CMK (cell line): ENCODE measurements at places on chromosomes 5 and 9.

DNA sequence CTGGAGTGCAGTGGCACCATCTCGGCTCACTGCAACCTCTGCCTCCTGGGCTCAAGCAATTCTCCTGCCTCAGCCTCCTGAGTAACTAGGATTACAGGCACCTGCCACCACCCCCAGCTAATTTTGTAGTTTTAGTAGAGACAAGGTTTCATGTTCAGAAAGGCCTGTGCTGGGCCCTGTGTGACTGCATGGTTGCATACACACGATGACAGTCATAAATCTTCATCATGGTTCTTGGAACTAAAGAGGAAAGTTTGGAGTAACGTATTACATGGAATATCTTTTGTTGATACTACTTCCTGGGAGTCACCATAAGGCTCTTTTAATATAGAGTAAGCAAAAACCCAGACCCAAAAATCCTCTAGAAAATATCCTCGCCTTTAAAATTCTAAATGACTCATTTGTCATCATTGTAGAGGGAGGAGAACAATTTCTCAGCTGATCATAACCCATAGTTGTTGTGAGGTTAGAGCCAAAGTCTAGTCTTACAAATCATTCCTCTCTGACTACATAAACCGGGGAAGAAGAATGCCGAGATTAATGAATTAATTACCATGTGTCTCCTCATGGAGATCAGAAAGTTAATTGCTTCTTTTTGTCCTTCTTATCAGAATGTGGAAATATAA lies 47.0 kb downstream of the KLF9 start:
- no peak for DNase-seq

DNA sequence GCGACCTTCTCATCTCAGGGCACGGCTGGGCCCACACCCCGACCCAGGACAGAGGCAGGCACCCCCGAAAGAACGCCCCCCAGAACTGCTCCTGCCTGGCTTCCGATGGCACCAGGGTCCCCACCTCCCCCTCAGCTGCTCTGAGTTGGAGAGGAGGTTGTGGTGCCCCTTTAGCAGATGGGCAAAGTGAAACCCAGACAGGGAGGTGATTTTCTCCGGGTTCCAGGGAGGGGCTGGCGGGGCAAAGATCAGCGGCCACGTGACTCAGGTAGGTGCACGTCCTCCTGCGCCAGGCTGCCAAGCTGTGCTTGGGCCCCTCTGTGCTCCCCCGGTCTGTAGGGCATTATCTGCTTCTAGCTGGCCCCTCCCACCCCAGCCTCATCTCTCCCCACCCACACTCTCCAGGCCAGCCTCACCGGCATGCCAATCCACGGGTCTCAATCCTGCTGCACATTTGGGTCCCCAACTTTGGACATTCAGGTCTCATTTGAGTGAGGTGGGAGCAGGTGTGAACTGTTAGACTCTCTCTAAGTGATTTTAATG lies 85.1 kb upstream of the RAPGEF1 start:
- no peak for DNase-seq

GRCh38 chr9:130565792-130566191 lies 13.6 kb upstream of the FUBP3 start:
- DNase-seq: no peak

DNA sequence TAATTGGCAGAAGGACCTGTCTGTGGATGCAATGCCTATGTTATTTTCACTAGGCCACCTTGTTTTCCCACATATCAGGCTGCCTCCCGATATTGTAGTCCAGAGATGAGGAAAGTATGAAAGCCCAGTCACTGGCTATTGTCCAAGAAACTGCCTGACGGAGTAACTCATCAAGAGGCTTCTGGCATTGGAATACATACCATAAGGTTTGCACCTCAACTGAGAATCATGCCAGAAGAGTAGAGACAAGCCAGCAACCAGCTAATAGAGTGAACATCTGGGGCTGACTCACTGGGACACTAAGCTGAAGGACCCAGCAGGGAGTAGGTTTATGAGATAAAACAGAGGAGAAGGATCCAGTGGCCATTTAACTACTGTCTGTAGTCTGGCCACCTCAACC lies 137.2 kb upstream of the FST start:
- no peak for DNase-seq

GRCh38 chr5:110900829-110901228 lies 162.0 kb downstream of the SLC25A46 start:
- no peak for DNase-seq

DNA sequence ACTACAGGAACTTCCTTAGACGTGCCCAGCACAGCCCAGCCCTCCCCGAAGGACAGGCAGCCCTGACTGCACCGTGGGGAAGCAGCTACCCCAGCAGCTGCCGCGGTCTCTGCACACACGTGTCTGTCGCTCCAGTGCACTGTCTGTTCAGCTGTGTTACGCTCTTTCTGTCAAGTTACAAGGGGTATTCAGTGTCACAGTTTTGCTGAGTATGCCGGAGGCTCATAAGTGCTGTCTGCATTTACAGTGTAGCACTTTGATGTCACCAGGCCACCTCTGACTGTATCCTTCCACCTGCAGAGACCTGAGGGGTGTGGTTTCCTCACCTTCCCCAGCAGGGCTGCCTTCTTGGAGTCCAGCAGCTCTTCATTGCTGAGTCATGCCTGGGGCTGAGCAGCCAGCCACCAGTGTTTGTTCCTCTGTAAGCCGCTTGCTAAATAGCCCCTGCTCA lies 126.8 kb downstream of the EHMT1 start:
- DNase-seq: no peak

- no peak for DNase-seq
These were observed 40.1 kb upstream of the TIFAB start for GRCh38 chr5:135492319-135492626.

- DNase-seq: no peak
These were observed 14.6 kb upstream of the ETF1 start for GRCh38 chr5:138557677-138558076.

DNA sequence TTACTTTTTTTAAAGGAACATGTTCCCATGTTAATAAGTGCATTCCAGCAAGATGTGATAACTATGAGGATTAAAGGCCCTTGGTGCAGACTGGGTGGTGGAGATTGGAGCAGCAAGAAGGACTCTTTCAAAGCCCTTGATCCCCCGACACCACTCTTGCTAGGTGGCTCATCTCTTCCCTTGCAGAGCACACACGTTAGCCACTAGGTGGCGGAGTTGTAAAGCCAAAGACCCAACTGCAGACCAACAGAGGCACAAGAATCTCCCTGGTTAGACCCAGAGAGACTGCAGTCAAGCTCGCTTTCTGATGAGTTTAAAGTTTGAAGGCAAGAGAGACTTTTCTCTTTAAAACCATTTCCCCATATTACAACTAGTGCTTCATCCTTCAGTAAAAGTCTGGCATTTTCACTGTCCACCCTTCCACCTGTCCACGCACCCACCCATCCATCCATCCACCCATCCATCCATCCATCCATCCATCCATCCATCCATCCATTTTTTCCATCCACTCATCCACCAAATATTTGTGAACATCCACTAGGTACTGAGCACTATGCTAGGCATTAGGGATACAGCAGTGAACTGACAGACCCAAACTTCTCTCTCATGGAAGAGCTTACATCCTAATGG lies 226.9 kb downstream of the MSX2 start:
- DNase-seq: peak; percentile 22

GRCh38 chr5:10678244-10678643 lies 82.8 kb downstream of the DAP start:
- no peak for DNase-seq

- no peak for DNase-seq
These were observed 4.7 kb upstream of the NUP214 start for GRCh38 chr9:131120620-131121228.

DNA sequence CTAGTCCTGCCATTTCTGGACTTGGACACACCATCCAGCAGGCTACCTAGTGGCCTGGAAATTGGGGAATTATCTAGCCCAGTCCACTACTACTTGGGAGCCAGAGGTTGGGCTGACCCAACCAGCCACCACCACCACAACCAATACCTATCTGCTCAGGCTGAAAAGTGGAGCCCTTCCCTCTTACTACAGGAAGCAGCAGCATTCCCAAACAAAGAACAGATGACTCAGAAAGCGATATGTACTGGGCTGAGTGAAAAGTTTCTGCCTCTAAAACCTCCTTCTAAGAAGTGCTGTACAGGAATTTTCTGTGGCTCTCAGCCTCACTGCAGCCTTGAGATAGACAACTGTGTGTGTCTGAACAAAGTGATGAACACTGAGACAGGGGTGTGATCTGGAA lies 279.4 kb downstream of the CDH10 start:
- no peak for DNase-seq

DNA sequence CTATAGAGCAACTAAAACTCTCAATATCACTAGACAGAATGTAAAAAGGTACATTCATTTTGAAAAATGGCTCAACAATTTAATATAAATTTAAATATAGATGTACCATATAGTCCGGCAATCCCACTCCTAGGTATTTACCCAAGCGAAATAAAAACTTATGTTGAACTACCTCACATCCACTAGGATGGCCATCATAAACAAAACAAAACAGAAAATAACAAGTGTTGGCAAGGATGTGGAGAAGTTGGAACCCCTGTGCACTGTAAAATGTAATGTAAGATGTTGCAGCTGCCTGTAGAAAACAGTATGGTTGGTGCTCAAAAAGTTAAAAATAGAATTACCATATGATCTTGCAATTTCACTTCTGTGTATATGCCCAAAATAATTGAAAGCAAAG lies 36.9 kb upstream of the SELENOP start:
- no peak for DNase-seq

GRCh38 chr5:10227379-10227778 lies 22.3 kb downstream of the ATPSCKMT start:
- no peak for DNase-seq

DNA sequence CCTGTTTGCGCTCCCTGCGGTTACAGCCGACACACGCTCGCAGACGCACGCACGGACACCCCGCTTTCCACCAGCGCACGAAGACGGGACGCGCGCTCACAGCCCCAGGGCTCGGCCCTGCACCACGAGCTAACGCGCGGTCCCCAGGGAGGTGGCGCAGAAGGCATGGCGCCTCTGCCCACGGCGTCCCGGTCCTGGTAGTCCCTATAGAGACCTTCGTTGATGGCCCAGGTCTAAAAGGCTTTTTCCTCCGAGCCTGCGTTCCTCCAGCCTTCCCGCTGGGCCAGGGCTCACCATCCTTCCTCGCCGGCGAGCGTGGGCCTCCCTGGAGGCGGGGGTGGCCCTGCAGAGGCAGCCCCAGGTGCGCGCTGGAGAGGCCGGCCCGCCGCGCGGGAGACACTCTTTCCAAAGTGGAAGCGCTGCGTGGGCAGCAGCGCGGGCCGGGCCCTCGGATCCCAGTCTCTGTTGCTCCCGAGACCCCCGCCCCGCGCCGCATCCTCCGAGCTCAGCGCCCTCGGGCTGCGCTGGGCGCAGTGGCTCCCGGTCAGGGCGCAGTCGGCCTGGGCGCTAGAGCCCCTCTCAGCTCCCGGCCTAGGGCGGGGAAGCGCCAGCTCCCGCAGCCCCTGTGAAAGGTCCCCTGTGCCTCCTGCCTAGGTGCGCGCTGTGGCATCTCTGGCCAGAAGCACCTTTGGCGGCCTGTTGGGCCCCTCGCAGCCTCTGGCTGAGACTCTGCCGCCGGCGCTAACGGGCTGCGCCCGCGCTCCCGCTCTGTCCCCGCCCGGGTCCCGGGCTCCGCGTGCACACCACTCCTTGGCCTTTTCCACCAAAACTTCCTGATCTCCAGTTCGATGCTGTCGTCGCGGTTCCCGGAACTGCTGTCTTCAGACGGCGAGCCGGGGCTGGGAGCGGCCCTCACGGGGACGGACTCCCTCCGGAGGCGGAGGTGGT lies 31.9 kb upstream of the FANCC start:
- no peak for DNase-seq

DNA sequence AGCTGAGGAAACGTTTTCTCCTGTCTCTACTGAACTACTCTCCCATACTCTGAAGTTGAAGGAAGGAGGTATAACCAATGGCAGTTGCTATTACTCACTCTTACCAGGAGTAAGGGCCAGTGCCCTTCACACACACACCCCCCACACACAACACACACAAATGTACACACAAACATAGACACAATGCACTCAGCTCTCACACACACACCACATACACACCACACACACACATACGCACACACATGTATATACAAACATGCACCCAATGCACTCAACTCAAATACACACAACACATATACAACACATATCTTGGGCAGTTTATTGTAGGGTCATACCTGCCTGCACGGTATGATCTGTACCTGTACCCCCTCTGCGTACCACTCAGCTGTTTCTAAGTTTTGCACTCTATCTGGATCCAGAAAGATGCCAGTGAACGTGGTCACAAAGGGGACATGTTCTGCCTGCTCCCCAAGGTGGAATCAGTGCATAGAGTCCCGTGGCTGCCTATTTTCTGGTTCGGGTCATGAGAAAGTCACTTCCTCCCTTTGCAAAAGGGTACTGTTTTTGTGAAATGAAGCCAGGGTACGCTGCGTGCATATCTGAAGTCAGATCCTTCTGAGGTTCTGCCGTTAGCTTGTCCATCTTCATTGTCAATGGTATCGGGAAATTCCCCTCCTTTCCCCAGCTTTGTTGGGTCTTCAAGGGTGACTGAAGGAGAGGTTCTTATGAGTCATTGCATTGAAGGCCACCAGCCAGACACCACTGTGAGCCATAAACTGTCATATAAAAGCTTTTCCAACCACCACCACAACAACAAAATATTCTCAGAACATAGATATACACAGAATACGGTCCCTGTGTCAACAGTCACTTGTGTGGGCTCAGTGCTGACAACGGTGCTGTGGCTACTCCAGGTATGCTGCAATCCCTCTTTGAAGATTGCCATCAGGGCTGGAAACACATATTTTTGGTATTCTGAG lies 131.9 kb downstream of the UGCG start:
- DNase-seq: no peak

GRCh38 chr9:123081824-123082223 lies 48.4 kb downstream of the GPR21 start:
- peak; percentile 17 for DNase-seq

GRCh38 chr5:151569132-151570046 lies 21.7 kb downstream of the FAT2 start:
- no peak for DNase-seq
